Activated CD4-positive, CD25-positive, alpha-beta regulatory T cell treated with anti-CD3 and anti-CD28 coated beads, Interleukin-2, amount 50 U/mL, for 16 hours (primary cell): ENCODE measurements at places on chromosomes 13 and 19.
A peak's percentile ranks its signal among the peaks of the same experiment; 100 is the strongest.

GRCh38 chr19:38719761-38720558 is 24.3 kb downstream of the CAPN12 start:
- no peak for DNase-seq

- DNase-seq, result no peak
These were observed 1.4 kb downstream of the USP12 start for GRCh38 chr13:27170221-27170515.

DNA sequence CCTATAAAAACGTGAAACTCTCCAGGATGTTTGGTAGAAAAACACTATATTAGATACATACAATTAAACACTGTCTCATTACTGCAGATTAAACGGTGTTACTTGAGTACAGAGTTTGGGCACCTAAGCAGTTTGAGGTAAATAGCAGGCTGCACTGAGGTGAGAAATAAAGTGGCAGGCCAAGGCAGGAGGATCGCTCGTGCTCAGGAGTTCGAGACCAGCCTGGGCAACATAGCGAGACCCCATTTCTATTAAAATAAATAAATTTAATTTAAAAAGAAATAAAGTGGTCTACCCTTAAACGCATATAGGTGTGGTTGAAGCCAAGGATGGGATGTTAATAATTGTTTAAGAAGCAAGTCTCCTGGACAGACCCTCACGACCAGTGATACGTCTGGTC is 1.2 kb downstream of the PSPC1 start:
- DNase-seq, result no peak

- DNase-seq, result no peak
These were observed 23.6 kb upstream of the CCDC124 start for GRCh38 chr19:17909003-17909732.

DNA sequence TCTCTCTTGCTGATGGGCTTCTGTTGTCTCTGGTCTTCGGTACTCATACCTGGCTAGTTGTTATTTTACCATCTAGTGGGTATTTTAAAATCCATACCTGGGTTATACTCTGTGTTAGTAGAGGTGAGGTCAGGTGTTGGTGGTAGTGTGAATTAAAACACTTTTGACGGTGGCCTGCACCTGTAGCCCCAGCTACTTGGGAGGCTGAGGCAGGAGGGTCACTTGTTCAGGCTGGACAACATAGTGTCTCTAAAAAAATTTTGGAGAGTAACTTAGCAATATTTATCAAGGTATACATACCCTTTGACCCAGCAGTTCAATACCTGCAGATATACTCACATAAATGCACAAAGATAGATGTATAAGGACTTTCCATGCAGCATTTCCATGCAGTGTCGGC is 55.4 kb downstream of the GSX1 start:
- DNase-seq, result no peak

GRCh38 chr19:53876651-53877224 is 5.3 kb upstream of the PRKCG start:
- DNase-seq, result no peak

GRCh38 chr13:60043262-60043661 is 120.5 kb downstream of the DIAPH3 start:
- no peak for DNase-seq

- no peak for DNase-seq
These were observed 24.0 kb downstream of the GGACT start for GRCh38 chr13:100564444-100565223.

- no peak for DNase-seq
These were observed 421 bp upstream of the GPR12 start for GRCh38 chr13:26760832-26761582.

- DNase-seq, result no peak
These were observed 105.5 kb downstream of the POU4F1 start for GRCh38 chr13:78497702-78498355.

GRCh38 chr19:30062907-30063649 is 121.0 kb downstream of the URI1 start:
- DNase-seq, result no peak

GRCh38 chr13:79311386-79311785 is 94.7 kb downstream of the RBM26 start:
- no peak for DNase-seq

GRCh38 chr19:49588365-49589122 is 2.4 kb upstream of the PRR12 start:
- no peak for DNase-seq

- no peak for DNase-seq
These were observed 16.7 kb downstream of the PIP5K1C start for GRCh38 chr19:3683405-3684053.

GRCh38 chr13:46598140-46598819 is 45.3 kb downstream of the LRCH1 start:
- no peak for DNase-seq

- DNase-seq, result no peak
These were observed 72.9 kb upstream of the NPAS1 start for GRCh38 chr19:46946611-46947238.

GRCh38 chr19:9205501-9206113 is 13.8 kb downstream of the OR7D4 start:
- peak; percentile 51 for DNase-seq

DNA sequence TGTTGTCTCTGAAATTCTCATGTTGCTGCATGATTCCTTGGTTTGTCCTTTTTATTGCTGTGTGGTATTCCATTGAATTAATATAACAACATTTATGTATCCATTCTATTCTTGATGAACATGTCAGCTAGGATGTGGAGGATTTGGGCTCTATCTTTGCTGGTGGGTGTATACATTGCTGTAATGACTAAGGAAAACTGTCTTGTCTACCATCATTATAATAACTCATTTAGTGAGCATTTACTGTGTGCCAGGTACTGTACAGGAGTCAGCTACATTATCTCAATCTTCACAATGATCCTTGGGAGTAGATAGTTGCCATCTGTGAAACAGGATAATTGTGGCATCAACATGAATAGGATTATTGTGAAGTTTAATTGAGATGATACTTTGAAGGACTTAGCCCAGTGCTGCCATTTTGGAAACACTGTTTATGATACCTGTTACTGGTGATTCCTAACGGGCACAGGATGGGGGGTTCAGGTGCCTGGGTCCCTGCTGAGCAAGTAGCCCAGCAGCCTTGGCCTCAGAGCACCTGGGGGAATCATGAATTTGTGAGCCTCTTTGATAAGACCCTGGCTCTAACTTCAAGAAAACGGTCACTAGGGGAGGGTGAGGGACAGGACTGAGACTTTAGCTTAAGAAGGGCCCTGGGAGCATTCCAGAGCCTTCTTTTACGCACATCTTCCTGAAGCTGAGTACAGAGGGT is 1.8 kb upstream of the CCNE1 start:
- DNase-seq, result no peak

- no peak for DNase-seq
These were observed 4.0 kb downstream of the HSD11B1L start for GRCh38 chr19:5684694-5685430.

DNA sequence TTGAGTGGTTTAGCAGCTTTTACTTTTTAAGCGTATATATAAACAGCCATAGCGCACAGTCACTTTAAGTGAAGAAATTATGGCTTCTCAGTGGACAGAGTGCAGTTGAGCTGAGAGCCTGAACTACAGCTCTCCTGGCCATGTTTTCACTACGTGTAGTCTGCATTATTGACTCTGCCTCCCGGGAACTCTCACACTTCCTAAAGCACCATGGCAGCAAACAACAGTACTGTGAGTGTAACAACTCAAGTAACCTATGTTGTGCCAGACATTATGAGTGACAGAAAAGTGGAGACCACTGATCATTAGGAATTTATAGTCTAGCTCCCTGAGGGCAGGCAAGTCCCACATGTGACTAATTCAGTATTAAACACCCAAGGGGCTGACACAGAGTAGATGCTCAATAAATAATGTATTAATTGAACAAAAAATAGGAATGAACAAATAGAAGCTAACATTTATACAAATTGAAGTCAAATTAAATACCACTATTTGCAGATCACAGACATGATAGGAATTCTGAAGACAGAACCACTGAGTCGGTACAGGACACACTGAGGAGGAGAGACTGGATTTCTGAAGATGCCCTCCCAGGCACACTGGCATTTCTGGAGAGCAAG is 19.7 kb downstream of the EFNB2 start:
- DNase-seq, result no peak

GRCh38 chr19:57934820-57935665 is at the start of gene ZNF418:
Gene ZNF418, minus strand, starts transcription at chr19:57935402. Its CDS starts 1,580 bp downstream, at chr19:57933822.
- DNase-seq, result no peak

GRCh38 chr19:2805991-2806649 is 13.5 kb upstream of the ZNF554 start:
- DNase-seq, result no peak

DNA sequence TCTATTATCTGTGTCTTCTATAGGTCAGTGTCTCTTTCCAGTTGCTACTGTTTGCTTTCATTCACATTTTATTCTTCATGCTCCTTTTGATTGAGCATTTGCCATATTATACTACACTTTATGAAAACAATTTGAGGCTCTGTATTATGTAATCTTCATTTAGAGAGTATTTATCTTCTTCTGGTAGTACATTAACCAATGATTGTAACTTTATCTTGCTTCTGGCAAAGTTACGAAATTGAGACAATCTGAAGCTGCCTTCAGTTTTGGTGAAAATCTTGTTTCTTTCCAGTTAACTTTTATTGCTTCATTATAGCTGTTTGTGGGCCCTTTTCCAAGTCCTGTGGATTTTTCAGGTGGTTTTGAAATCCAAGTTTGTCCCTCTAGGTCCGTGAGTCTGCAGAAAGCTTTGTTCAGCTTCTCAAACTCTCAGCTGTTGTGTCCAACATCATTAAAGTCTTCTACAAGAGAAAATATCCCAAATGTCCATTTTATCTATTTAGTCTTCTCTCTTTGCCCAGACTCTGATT is 1255.4 kb upstream of the SPRY2 start:
- no peak for DNase-seq

DNA sequence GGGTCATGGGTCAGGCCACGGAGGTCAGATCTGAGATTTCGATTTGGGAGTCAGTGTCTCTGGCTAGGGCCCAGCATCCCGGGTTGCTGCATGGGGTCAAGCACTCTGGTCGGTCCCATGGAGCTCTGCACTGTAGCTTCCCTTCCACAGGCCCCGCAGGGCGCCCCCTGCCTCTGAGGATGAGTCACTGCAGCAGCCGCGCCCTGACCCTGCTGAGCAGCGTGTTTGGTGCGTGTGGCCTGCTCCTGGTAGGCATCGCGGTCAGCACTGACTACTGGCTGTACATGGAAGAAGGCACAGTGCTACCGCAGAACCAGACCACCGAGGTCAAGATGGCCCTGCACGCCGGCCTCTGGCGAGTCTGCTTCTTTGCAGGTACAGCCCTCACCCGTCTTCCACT is 3.6 kb downstream of the CACNG7 start:
- no peak for DNase-seq

GRCh38 chr19:53957448-53958167 is 5.1 kb upstream of the CACNG8 start:
- no peak for DNase-seq

GRCh38 chr13:24249624-24250023 is 59.8 kb upstream of the C1QTNF9 start:
- no peak for DNase-seq

DNA sequence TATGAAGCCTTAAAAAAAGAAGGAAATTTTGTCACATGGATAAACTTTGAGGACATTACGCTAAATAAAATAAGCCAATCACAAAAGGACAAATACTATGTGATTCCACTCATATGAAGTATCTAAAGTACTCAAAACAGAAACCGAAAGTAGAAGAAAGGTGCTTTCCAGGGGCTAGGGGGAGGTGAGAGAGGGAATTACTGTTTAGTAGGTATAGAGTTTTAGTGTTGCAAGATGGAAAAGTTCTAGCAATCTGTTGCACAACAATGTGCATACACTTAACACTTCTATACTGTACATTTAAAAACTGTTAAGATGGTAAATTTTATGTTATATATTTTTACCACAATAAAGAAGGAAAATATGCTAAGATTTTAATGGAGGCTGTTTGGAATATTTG is 83.0 kb downstream of the POLR1D start:
- DNase-seq, result no peak

DNA sequence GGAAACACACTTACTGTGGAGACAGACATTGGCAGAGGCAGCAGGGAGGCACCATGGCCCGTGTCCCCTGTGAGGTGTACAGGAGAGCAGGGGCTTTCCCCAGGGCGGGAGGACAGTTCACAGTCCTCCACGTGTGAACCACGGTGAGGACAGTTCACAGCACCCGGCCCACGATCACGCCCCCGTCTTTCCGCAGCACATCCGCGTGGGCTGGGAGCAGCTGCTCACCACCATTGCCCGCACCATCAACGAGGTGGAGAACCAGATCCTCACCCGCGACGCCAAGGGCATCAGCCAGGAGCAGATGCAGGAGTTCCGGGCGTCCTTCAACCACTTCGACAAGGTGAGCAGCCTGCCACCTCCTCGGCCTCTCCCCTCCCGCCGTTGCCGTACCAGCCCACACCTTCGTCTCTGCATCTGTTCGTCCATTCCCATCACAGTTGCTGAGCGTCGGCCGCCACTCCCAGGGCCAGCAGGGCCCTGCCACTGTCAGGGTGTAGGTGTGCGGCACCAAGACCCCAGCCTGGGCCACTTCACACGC is 17.4 kb downstream of the CAPN12 start:
- DNase-seq, result no peak

DNA sequence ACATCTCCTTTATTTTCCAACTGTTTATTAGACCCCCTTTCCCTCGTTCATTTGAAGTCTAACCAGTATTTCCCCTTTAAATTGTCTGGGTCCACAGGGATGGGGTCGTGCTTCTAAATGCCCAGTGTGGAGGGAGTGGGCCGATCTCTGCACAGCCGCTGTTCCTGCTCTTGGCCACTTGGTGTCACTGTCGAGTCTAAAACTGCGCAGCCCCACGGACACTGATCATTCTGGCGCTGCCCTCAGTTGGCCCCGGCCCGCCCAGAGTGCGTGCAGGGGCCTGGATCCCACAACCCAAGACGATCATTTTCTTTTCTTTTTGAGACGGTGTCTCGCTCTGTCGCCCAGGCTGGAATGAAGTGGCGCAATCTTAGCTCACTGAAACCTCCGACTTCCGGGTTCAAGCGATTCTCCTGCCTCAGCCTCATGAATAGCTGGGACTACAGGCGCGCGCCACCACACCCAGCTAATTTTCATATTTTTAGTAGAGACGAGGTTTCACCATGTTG is 12.0 kb downstream of the WDR88 start:
- peak; percentile 17 for DNase-seq

DNA sequence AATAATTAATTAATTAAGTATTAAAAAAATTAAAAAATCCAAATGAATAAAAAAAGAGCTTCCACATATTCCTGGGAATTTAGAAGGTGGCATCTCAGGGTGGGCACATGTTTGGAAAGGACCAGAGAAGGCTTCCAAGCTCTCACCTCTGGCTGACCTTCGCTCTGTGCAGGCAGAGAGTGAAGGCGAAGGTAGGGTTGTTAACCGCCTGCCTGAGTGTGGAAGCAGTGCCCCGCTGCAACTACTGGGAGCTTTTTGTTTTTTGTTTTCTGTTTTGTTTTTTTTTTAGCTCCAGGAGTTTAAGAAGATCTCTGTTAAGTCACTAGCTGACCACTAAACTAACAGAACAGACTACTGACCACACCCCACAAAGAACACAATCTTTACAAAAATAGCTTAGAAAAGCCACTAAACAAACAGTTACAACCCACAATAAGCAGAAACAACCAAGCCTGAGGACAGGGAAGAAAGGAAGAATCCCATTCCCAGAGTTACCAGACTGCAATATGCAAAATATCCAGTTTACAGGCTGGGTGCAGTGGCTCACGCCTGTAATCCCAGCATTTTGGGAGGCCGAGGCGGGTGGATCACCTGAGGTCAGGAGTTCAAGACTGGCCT is 11.4 kb downstream of the ZNF541 start:
- DNase-seq, result no peak

GRCh38 chr13:113816946-113817859 is 46.7 kb downstream of the GAS6 start:
- peak; percentile 64 for DNase-seq
